ENCODE measurements at places on chromosomes 7 and 10. TPM values are rescaled to one million over a fixed set of nuclear protein-coding genes. Genes with fewer than 3 reads are reported as not detected.

Gene DEPP1
- total RNA-seq = 0.13 TPM

Gene ORAI2
- total RNA-seq = 57.5 TPM

Gene HERC4
- total RNA-seq = 41.1 TPM

Gene LGI1
- total RNA-seq = not detected

Gene MRPL43
- total RNA-seq = 56.8 TPM

Gene DPYSL4
- total RNA-seq = 10.2 TPM

Gene MRPS33
- 107 TPM for total RNA-seq

Gene SSC4D
- total RNA-seq = 0.40 TPM

Gene OPN4
- not detected for total RNA-seq

Gene CDNF
- total RNA-seq = 1.1 TPM

Gene SLIT1
- total RNA-seq = 0.17 TPM

Gene SYT15
- 0.63 TPM for total RNA-seq

Gene TUBB8
- total RNA-seq = not detected

Gene LRGUK
- total RNA-seq = 0.15 TPM

Gene SRPK2
- 43.9 TPM for total RNA-seq

Gene TMEM196
- total RNA-seq = not detected

Gene ITGA8
- not detected for total RNA-seq

Gene RNF133
- not detected for total RNA-seq

Gene CLEC5A
- not detected for total RNA-seq

Gene FAM170B
- total RNA-seq = not detected

Gene ZNF467
- not detected for total RNA-seq

Gene C10orf67
- not detected for total RNA-seq

Gene DPY19L1
- total RNA-seq = 14.0 TPM

Gene PRPS1L1
- total RNA-seq = not detected

Gene KCNH2
- total RNA-seq = 0.13 TPM

Gene C7orf57
- 2.0 TPM for total RNA-seq

Gene MOGAT3
- total RNA-seq = not detected

Gene PTPRN2
- total RNA-seq = 0.44 TPM

Gene SCART1
- 0.93 TPM for total RNA-seq

Gene SPAM1
- total RNA-seq = not detected

Gene LIPK
- not detected for total RNA-seq

Gene TSPAN33
- 17.7 TPM for total RNA-seq

Gene TEX36
- total RNA-seq = not detected

Gene TDRD1
- 0.27 TPM for total RNA-seq

Gene MEOX2
- total RNA-seq = not detected

Gene NEUROG3
- total RNA-seq = not detected

Gene VSTM4
- 0.06 TPM for total RNA-seq

Gene ZMYND11
- total RNA-seq = 29.4 TPM

Gene MMP21
- not detected for total RNA-seq

Gene CCDC146
- total RNA-seq = 0.61 TPM

Gene ABCB1
- 16.0 TPM for total RNA-seq

Gene ZPBP
- 0.42 TPM for total RNA-seq

Gene CHAT
- not detected for total RNA-seq

Gene ADRB1
- total RNA-seq = 0.57 TPM

Gene TSC22D4
- total RNA-seq = 95.0 TPM

Gene ASZ1
- not detected for total RNA-seq

Gene UNCX
- total RNA-seq = not detected

Gene FGFBP3
- total RNA-seq = 3.3 TPM

Gene SORBS1
- total RNA-seq = 0.96 TPM

Gene LRRN3
- 101 TPM for total RNA-seq

Gene AASS
- total RNA-seq = 1.4 TPM

Gene NUDT13
- 1.3 TPM for total RNA-seq

Gene NRG3
- not detected for total RNA-seq

Gene PCGF6
- total RNA-seq = 18.3 TPM

Gene FAM25C
- total RNA-seq = not detected

All from activated CD8-positive, alpha-beta memory T cell treated with anti-CD3 and anti-CD28 coated beads for 36 hours (primary cell).